C1 segment of cervical spinal cord (tissue), 14 donors: ENCODE measurements at places on chromosomes 4 and X.

DNA sequence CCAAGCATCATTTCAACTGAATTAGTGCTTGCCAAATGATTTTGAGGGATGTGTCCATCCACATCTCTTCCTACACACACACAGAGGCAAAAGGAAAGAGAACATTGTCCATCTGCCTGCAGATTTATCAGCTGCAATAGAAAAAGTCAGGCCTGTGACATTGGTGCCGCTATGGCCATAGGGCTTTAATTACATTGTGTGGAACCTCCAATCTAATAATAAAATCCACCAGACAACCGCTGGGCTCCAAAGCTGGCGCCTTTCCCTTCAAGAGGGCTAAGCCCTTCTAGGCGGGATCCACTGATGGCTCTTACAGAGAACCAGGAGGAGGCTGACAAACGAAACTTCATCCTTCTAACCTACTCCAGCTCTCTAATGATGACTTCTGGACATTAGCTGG, 60.6 kb downstream of the PHOX2B start:
- no peak for DNase-seq

DNA sequence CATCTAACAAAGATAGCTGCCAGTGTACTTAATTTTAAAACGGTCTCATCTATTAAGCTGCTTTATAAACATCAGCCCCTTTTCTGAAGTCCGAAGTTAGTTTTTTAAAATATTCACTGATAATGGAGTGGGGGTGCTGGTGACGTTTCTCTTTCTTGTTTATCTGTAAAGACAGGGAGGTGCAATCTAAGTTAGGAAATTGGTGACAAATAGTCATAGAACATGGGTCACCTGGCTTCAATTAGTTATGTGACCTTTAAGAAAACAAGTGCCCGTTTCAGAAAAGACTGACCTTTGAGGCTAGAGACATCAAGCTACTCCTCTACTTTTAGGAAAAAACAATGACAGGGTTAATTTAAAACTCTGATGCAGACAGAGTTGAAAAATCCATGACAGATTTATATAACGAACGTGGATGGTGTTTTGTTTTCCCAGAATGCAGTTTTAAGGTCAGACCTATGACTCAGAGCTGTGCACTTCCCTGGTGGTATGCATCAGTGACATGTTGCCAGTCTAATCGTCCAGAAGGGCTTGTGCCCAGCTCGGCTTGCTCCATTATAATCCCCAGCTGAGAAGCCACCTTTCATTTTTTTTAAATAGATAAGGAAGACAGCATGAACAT, 38.2 kb downstream of the FHL1 start:
- no peak for DNase-seq

DNA sequence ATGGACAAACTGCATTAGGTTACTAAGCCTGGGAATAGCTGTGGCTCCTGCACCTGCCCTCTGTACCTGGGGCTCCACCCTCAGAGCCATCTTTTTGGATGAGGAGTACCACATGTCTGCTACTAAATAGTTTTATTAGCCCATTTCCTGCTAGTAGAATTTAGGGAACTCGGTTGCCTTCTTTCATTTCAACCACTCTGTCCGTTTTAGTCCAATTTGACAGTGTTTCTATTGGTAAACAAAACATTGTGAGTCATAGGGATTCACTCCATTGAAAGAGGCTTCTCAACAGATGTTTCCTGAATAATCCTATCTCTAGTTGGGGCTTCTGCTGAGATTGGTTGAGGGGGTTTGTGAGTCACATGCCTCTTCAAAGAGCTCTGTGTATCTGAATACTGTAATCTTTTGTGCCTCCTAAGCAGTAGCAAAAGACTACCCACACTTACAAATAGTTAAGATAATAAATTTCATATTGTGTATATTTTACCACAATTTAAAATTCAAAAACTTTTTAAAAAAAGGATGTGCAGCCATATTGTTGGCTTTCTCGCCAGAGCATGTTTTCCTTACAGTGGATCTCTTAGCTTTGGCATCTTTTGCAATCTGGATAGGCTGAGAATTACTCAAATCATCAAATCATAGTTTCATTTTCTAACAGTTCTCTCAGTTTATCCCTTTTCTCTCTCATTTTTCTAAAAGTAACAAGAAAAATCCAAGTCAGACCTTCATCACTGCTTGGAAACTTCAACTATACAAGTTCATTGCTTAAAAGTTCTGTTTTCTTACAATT, 9.9 kb downstream of the FAM200B start:
- DNase-seq, result no peak

- DNase-seq, result no peak
Observed at GRCh38 chr4:72186714-72187113, 154.9 kb downstream of the NPFFR2 start.

DNA sequence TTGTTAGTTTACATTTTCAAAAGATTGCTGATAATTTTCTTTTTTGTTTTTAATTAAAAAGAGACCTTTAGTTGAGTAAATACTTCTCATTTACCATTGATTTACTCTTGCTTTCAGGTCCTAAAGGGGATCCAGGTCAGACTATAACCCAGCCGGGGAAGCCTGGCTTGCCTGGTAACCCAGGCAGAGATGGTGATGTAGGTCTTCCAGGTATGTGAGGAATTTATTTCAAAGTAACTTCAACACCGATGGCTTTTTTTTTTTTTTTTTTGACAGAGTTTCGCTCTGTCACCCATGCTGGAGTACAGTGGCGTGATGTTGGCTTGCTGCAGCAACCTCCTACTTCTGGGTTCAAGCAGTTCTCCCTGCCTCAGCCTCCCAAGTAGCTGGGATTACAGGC, 135.1 kb downstream of the IRS4 start:
- no peak for DNase-seq

- no peak for DNase-seq
Observed at GRCh38 chr4:187127456-187127855, 403.8 kb upstream of the FAT1 start.

DNA sequence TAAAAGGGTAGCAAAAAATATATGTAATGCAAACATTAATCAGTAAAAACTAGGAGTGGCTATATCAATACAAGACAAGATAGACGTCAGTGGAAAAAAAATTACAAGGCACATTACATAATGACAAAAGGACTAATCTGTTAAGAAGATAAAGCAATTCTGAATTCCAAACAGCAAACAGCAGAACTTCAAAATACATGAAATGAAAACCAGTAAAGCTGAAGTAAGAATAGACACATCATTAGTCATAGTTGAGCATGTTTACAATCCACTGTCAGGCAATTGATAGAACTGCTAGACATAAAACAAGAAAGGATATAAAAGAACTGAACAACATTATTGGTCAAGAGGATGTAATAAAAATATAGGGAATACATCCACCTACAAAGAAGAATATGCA, 12.2 kb downstream of the SULT1B1 start:
- no peak for DNase-seq
